ENCODE measurements at places on chromosomes 13 and 19.

GRCh38 chr19:30385666-30386065 lies 13.5 kb downstream of the ZNF536 start:
- DNase-seq = no peak

- DNase-seq = no peak
Measured at GRCh38 chr13:114161644-114162532, 17.2 kb upstream of the CFAP97D2 start.

- peak; percentile 99 for DNase-seq
Measured at GRCh38 chr19:53867225-53868090, at the start of gene MYADM. MYADM (plus strand) TSS chr19:53867883; CDS start chr19:53873530, 5,647 bp downstream.

DNA sequence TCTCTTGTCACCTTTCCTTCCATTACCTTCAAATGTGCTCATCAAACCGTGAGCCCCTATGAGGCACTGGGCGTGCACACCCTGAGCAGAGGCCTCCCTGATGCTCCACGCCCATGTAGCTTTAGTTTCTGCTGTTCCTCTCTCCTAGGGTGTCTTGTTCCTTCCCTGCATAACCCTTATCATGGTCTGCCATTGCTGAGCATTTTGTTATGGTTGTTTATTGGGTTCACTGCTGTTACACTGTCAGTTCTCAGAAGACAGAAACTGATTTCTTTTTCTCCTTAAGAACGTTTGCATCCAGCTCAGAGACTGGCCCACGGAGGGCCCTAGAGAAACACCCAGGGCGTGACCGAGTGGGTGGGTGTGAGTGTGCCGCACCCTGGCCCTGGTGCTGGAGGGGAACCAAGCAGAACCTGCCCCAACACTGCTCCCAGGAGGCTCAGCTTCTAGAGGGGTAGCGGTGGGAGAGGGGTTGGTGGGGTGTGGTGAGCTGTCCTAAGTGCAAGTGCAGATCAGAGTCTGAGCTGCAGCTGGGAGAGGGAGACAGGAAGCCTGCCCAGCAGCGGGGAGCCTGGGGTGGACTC lies 61.4 kb upstream of the URI1 start:
- DNase-seq = no peak

DNA sequence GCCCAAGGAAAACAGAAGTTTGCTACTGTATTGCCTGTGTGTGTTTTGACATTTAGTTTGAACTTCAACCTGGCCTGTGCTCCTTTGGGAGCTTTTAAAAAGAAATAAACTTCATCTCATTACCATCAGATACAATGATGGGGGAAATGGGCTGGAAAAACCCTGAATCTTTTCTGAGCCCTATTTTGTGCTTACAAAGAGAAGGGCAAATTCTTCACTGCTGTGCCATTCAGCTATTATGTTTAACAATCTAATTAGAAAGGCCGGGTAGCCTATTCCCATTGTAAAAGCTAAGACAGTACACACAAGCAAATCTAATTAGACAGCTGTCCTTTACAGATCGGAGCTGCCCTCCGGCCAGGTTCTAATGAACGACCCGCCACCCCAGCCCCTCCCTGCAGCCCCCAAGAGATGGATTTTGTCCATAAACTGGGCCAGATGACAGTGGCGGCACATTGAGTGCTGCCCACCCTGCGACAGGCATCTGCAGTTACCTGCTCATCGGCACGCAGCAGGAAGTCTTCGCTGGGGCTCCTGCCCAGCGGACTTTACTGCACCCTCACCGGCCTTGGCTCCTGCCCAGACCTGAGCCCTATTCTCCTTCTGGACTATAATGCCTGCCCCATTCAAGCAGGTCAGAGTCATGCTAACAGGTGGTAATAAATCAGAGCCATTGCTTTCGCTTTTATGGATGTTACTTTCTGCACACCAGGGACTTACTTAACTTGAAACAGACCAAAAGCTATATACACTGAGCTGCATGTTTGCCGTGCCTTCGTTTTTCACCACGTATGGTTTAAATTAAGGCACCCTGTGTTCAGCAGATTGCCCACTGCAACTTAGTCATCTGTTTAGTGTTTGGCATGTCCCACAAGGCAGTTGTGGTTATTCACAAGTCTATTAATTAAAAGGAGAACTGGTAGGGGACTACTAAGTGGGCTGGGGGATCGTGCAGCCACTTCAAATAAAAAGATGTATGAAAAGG lies 549.6 kb downstream of the FGF9 start:
- DNase-seq = no peak

- DNase-seq = no peak
Measured at GRCh38 chr19:33527125-33527524, 5.5 kb upstream of the PEPD start.

GRCh38 chr13:55517312-55517711 lies 1623.4 kb upstream of the PRR20A start:
- DNase-seq = no peak
